ENCODE measurements at places on chromosomes 7 and 10.
A peak's percentile ranks its signal among the peaks of the same experiment; 100 is the strongest.

DNA sequence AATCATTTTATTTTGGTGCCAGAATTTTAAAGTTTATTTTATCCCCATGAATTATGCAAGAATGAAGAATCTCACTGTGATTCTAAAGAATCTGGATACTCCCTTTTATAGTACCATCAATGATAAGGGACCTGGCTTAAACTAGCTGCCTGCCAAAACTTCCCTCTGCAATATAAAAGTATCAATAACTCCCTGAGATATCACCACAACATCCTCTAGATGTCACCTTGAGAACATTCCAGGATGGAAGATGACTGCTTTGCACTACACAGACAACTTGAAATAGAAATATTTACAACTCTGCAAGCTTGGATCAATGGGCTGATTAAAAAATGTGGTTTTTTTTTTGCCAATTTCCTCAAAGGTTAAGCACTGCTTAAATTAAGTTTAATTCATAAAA, 142.1 kb downstream of the SLC25A13 start:
- peak; percentile 28 for DNase-seq

- DNase-seq: no peak
These were observed 60.0 kb downstream of the RALA start for GRCh38 chr7:39683216-39683845.

DNA sequence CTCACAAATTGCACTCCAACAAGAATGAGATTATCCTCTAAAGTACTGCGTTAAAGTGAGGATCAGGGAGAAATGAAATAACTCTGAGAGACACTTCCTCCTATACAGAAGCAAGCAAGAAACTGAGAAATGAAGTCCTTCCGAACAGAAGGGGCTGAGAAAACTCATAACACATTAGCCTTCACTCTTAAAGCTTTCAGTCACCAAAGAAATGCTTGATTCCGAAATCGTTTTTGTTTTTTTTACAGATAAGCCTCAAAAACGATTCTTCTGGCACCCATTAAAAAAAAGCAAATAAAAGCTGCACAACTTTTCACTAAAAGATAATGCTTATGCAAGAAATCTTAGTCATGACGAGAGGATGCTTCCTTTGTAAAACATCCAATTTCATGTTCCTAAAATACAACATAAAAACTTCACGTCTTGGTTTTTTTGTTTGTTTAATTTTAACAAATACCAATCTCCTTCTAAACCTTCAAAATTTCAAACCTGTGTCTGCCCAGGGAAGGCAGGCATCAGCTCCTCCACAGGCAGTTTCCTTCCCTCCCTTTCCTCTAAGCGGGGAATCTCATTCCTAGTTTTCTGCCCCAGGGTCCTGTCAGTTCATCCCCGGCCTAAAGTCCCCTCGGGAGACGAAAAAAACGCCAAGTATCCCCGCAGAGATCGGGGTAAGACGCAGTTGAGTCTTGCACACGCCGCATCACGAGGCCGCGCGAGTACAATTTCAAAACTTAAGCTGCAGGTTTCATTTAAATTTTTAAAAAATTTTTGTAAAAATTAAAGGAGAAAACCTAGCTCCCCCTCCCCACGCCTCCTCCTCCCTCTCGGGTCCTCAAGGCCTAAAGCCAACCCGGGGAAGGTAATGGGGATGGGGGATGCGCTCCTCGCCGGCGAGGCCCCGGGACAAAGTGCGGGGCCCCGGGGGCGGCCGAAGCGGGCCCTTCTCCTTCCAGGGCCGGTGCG, 1.1 kb downstream of the BAZ1B start:
- peak; percentile 14 for DNase-seq

DNA sequence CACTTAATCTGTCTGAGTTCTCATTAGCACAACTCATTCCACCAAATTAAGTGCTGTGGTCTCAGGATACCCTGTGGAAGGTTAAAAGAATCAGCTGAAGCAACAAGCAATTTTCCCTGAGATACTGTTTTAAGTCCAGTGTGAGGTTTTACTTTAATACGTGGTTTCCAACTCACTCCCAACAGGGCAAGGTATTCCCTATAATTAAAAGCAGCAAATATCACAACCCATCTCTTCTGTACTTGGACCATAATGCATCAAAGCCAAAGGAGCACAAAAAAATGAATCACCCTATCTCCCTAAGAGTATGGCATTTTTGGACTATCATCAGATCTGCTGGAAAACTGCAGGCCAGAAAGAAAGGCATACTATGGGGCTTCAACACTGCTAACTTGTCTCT, 4.9 kb downstream of the CADPS2 start:
- DNase-seq: no peak

DNA sequence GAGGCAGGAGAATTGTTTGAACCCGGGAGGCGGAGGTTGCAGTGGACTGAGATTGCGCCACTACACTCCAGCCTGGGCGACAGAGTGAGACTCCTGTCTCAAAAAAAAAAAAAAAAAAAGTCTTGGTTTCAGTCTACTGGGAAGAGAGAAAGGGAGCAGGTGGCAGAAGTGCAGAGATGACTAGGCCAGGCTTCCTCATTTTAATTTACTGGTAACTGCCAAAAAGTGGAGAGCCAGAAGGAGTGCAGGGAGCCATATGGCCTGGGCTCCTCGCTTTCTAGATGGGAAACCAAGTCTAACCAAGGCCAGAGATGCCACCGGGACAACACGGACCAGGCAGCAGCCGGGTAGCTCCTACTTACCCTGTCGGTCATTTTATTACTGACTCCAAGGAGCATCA, 12.2 kb downstream of the SEPHS1 start:
- DNase-seq: no peak

DNA sequence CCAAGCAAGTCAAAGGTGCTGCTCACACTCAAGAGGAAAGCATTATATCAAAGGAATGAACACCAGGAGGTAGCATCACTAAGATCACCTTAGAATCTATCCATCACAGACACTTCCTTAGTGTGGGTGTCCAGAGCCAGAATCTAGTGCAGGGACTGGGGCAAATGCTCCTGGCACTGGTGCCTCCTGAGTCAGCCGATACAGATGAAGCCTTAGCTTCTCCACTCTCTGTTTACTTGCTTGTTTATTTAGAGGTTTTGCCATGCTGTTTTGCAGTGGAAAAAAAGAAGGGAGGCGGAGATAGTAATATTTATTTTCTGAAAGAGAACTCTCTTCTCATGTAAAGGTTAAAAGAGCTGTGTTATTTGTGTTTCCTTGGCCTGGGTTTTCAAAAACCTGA, 303.1 kb downstream of the WDR11 start:
- no peak for DNase-seq
